ENCODE measurements at places on chromosomes 16 and 17.

DNA sequence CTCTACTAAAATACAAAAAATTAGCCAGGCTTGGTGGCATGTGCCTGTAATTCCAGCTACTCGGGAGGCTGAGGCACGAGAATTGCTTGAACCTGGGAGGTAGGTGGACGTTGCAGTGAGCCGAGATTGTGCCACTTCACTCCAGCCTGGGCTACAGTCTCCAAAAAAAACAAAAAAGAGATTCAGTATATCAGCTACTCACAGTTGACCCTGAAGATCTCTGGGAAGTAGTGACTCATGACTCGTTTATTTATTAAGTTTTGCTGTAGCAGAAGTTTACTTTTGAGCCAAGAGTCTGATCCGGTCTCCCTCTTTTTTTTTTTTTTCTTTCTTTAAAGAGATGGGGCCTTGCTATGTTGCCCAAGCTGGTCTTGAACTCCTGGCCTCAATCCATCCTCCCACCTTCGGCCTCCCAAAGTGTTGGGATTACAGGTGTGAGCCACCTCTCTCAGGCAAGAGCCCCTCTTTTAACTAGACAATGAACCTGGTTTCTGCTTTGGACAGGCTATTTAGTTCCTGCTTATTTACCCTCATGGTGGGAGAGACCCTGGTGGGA is 4.4 kb downstream of the MVP start:
- DNase-seq = no peak

DNA sequence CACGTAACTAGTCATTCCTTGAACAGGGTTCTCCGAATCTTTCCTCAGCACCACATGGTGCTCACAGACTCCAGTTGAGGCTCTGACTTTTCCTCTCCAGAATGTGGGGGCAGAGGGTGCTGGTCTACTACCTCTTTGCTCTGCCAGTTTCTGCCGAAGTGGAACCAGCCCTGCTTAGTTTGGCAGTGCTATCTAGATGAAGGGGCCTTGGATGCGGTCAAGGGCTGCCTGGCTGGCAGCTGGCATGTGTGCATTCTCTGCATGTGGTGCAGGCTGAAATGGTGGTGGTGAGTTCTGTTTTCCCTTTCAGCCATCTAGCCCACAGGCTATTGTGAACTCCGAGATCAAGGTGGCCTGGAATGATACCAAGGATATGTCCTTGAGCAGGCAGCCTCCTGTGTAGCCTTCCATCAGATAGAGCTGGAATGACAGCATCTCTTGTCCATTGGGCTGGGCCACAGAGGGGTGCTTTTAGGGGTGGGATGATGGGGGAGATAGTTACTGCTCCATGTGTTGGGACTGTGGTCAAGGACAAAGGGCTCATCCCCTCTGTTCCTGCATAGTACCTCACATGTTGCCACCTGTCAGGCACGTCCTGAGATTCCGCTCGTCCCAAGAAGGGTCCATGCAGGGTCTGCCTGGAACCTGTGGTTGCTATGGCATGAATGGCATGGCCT is 2.0 kb downstream of the DYNLL2 start:
- no peak for DNase-seq

- DNase-seq = no peak
Observed at GRCh38 chr16:67277294-67277998, 1.9 kb upstream of the PLEKHG4 start.

- no peak for DNase-seq
Observed at GRCh38 chr17:82439829-82440365, 10.7 kb downstream of the CYBC1 start.

DNA sequence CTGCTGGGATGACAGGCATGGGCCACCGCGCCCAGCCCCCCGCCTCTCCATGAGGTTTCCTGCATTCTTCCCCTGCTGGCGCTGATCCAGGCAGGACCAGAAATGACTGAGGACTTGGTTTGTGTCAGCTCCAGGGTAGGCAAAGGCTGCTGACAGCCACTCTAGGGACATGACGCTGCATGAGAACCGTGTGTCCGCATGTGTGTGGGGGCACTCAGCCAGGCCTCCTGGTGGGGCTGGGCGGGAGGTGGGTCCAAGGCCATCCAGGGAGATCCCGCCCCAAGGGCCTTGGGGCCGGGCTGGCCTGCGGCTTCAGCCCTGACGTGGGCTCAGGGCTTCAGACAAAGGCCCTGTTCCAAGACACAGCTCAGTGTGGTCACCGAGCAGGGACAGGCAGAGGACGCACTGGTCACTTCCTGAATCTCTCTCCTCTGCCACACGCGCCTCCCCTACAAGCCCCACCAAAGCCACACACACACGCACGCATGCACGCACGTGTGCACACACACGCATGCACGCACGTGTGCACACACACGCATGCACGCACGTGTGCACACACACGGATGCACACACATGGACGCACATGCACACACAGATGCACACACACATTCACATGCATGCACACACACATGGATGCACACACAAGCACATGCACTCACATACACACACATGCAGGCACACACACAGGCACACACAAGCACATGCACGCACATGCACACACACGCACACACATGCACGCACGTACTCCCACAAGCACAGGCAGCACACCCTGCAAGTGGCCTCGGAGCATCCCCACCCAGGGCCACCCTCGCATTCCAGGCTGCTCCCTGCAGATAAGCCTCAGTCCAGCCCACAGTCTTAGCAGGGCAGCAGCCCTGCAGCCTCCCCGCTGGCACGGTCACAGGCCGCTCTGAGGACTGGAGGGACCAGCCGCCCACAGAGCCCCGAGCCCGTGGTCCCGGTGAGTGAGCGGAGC is 5.3 kb upstream of the TMEM204 start:
- no peak for DNase-seq

DNA sequence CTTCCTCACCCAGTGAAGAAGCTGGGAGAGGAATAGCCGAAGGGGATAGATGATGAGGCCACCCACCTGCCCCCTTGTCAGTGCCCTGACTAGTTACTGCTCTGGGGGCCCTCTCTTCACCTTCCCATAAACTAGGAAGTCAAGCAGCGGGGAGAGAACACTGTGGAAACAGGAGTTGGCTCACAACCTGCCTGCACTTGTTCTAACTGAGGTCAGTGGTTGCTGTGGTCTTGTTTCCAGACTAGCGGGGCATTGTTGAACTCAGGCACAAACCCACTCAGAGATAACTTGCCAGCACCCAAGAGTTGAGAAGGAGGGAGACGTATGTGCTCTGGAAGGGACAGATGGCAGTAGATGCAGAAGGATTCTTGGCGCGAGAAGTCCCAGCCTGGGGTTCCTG is 48.6 kb upstream of the DDX52 start:
- no peak for DNase-seq

GRCh38 chr16:2150418-2151187 is 2.2 kb downstream of the RAB26 start:
- peak; percentile 47 for DNase-seq

DNA sequence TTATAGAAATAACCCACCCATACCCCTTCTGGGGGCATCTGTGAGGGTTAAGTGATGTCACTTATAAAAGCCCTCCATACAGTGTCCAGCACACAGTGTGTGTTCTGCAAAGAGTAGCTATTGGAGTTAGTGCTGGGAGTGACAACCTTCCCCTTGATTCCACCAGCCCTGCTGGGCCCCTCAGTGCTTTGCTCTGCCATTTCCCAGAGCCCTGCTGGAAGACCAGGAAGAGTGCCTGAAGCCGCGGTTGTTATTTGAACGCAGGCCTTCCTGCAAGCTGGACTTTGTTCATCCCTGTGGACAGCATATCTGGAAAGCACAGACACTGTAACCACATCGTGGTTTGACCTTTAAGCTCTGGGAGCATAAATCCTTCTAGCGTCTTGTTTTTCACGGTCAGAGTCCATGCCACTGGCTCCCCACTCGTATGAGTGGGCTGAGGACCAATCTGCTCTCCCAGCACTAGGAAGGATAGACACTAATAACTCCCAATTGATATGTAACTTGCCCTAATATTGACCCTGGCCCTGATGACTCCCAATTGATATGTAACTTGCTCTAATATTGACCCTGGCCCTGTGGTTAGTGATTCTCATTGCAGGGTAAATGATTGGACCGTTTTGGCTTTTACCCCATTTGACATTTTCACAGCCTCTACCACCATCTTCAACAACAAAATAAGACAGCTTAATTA is 297.1 kb upstream of the MAF start:
- DNase-seq = no peak

DNA sequence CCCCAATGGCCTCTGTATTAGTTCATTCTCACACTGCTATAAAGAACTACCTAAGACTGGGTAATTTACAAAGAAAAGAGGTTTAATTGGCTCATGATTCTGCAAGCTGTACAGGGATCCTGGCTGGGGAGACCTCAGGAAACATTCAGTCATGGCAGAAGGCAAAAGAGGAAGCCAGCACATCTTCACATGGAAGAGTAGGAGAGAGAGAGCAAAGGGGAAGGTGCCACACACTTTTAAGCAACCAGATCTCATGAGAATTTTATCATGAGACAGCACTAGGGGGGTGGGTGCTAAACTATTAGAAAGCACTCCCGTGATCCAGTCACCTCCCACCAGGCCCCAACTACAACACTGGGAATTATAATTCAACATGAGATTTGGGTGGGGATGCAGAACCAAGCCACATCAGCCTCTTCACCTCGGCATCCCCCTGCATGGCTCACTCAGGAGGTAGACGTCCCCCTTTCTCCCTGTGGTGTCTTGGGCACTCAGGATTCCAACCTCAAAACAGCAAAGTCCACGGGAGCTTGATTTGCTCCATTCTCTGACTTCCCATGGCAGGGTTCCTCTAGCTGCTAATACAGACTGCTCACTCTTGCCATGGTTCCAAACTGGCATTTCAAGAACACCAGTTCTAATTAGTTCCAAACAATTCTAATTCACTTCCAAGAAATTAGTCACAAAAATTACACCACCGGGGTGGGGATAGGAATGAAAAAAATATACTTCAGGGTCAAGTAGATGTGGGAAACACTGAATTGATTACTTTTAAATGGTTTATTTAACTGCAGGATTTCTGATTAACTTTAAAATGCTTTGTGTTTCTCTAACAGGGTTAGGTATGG is 203.8 kb upstream of the HSBP1 start:
- no peak for DNase-seq

GRCh38 chr17:28819582-28819981 is 23.0 kb downstream of the FAM222B start:
- no peak for DNase-seq

Data from brain (organoid and tissue), 16 donors.